ENCODE measurements at places on chromosomes 3 and 15.

DNA sequence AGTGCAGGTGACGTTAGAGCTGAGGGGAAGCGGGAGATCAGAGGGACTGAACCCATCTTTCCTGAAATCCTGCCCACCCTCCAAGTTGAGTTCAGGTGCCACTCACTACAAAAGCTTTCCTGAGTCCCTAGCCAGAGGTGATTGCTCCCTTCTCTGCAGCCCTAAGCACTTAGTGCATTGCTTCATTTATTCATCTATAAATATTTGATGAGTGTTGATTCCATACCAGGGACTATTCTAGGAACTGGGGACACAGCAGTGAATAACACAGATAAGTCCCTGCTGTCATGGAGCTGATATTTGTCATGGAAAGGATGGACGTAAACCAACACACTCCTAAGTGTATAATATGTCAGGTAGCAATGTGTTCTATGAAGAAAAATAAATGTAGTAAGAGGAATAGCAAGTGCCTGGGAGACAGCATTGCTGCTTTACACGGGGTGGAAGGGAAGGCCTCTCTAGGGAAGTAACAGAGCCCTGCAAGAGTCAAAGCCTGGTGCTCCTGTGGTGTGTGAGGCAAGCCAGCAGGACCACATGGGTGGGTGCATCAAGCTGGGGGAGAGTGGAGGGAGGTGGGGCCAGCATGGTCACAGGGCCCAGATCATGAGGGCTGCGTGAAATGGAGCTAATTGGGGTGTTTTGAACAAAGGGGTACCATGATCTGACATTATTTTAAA, 18.6 kb downstream of the ALPK3 start:
- no peak for DNase-seq

DNA sequence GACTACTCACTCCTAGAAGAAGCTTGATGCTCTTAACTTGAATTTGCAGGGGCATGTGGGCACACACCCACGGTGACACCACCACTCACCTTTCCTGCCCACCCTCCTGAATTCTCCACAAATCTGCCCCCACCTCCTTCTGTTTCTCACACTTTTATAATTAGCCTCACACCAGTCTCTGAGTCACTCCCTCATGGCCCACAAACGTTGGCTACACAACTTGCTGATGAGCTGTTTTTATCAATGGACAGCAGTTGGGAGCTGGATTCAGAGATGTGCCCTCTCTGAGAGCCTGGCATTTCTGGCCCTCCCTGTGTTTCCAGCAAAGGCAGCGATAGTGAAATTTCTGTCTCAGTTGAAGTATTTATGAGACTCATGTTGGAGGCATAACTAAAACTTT, 1.3 kb downstream of the COLQ start:
- no peak for DNase-seq

- no peak for DNase-seq
These were observed 311.7 kb downstream of the WDR72 start for GRCh38 chr15:53447742-53448141.

DNA sequence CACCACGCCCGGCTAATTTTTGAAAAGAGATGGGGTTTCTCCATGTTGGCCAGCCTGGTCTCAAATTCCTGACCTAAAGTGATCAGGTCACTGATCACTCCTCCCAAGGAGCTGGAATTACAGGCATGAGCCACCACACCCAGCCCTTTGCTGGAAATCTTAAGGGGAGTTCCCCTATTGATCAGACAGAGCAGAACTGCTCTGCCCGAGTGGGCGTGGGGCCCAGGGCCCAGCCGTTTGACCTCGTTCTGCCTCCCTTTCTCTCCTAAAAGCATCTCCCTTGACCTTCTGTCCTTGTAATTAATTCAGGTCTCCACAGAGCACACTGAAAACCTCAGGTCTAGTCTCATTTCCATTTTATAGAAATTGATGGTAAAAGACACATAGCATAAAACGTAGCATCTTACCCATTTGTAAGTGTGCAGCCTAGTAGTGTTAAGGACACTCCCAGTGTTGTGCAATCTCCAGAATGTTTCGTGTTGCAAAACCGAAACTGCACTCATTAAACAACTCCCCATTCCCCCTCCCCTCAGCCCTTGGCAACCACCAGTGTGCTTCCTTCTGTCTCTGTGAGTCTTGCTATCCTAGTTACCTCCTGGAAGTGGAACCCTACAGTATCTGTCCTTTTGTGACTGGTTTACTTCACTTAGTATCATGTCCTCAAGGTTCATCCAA, 89.3 kb downstream of the SLCO3A1 start:
- peak; percentile 69 for DNase-seq

DNA sequence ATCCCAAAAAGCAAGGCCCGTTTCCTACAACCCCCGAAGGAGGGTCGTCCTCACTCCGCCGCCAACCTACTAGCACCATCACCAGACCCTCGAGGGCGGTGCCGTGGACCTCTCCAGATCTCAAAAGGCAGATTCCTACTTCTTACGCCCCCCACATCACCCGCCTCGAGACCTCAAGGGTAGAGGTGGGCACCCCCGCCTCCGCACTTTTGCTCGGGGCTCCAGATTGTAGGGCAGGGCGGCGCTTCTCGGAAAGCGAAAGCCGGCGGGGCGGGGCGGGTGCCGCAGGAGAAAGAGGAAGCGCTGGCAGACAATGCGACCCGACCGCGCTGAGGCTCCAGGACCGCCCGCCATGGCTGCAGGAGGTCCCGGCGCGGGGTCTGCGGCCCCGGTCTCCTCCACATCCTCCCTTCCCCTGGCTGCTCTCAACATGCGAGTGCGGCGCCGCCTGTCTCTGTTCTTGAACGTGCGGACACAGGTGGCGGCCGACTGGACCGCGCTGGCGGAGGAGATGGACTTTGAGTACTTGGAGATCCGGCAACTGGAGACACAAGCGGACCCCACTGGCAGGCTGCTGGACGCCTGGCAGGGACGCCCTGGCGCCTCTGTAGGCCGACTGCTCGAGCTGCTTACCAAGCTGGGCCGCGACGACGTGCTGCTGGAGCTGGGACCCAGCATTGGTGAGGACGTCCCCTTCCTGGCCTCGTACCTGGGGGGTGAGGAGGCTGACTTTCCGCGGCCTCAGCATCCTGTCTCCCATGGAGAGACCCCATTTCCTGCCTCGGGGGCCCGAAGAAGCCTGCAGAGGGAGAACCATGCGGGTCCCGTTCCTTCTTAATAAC, at the start of gene MYD88:
MYD88 (plus strand) TSS at position 313 of the 842 bp plus-strand sequence; CDS start at position 353, 40 bp downstream.
- DNase-seq: peak; percentile 51

DNA sequence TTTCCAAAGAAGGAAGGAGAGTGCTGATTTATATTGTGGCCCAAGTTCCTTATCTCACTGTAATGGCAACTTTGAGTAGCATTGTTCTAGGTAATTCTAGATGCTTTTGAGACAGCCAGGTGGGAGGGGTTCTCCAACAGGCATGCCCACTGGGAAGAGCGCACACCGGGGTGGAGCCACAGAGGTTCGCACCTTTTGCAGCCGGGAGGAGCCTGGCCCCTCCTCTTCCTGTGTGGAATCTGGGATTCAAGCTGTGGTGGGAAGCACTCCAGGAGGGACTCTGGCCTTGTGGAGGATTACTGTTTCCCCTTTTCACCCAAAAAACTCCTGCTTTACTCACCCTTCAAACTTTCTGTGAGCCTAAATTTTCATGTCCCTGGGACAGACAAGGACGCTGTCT, 53.1 kb downstream of the CFAP20DC start:
- no peak for DNase-seq

GRCh38 chr3:171873580-171873979, 30.4 kb downstream of the TMEM212 start:
- no peak for DNase-seq

DNA sequence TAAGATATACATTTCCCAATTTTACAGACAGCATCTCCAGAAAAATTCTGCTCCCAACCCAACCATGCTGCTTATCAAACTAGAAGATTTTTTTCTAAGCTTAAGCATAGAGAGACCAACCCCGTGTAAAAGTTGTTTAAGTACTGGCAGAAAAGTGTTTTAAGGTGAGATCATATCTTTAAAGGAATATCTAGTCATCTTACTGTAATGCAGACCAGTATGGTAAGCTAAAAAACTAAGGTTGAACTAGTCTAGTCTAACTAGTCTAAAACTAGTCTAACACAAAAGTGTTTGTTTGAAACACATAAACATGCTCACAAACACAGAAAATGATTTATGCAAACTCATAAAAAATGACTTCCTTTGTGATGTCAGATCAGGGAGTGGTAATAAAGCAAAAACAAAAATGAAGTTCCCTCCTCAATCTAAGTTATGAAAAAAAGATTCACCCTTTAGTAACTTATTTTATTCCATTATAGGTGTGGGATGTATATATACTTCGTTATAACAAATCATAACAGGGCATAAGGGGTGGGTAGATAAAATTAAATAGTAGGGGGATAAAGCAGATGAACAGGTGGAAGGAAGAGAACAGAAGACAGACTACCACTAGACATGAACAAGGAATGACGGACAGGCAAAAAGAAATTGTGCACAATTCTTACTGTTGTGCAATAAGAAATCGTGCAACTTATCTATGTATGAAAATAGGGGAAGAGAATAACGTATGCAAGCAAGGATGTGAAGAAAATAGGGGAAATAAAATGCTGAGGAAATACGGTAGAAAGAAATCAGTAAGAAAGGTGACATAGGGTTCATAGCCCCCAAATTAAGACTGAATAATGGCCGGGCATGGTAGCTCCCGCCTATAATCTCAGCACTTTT, 10.0 kb downstream of the MYO5A start:
- DNase-seq: no peak

DNA sequence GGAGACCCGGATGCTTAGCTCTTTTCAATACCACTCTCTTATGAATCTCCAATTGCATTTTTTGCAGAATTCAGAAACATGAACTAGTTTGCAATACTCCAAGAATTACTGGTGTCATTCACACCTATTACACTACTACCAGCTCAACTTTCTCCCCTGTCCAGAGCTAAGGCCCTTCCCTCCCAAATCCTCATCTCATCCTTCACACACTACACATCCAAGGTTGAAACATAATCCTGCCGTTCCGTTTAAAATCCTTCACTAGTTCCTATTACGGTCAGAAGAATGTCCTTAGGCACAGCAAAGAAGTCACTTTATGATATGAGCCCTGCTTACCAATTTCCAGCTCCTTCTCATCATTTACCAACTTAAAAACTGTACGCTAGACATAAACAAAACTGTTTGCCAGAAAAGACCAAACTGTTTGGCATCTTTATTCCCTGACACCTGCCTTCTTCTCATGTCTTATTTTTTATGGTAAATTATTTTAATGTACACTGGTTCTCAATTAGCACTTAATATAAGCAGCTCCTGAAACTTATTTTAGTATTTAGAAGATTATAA, 22.6 kb downstream of the TBL1XR1 start:
- DNase-seq: no peak

GRCh38 chr15:70234256-70234905, 136.7 kb upstream of the TLE3 start:
- no peak for DNase-seq

DNA sequence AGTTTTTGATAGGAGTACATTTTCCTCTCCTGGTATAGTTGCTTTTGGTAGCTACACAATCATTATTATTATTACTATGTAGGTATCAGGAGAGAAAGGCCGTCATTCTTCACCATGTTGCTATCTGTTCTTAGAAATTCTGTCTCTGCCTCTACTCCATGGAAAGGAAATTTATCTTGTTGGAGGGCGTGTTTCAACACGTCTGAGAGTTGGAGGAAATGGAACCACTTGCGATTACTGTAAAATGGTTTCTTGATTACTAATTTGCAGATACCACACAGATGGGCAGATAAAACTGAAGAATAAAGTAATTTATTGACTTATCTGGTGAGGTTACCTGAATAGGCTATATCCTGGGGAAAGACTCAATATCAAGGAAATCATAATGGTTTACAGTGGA, 488.4 kb downstream of the NR2F2 start:
- no peak for DNase-seq

GRCh38 chr3:127674101-127674721, 1.5 kb downstream of the ABTB1 start:
- DNase-seq: no peak

DNA sequence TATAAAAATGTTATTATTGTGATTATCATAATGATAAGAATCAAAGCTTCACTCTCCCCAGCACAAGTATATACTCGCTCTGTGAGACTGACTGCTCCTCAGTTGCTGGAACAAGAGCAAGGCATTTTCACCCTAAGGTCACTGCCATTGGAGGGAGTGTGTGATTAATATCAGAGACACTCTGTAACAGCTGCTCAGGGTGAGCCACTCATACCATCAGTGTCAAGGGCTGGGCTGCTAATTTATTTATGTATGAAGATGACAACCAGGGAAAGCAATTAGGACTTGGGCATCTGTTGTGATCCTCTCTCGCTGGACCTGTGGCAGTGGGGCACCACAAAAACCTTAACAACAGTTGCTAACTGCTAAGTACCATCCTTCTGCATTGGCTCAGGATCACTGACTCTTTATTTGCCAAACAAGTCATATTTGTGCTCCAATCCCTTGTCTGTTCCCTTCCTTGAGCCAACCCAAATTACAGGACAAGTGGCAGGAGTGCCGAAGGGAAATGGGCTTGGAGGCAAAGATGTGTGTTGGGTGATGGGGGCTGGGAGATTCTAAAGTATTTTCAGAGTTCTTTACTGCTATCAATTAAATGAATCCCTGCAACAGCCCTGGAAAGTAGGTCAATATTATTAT, 297.5 kb upstream of the STT3B start:
- no peak for DNase-seq

DNA sequence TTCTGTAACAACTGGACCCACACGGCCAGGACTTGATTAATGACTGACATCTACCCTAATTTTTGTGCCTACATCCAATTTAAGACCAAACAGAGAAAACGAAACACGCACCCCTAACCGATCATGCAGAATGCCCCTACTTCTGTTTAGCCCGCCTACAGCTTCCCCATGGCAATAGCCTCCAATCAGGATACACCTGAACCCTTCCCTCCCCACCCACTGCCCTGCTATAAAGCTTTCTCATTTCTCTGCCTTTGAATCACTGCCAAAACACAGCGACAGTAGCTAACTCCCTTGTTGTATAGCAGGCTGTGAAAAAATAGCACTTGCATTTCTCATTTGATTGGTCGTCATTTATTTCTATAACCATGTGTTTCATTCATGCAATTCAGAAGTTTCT, 45.2 kb upstream of the DPPA4 start:
- no peak for DNase-seq

GRCh38 chr15:96150254-96150653, 180.2 kb upstream of the NR2F2 start:
- DNase-seq: no peak

- DNase-seq: peak; percentile 62
These were observed 18.1 kb downstream of the CD200 start for GRCh38 chr3:112351036-112351435.
